ENCODE measurements at places on chromosomes 12 and 14.

- DNase-seq, result no peak
Observed at GRCh38 chr12:71312768-71313403, 126.7 kb upstream of the LGR5 start.

DNA sequence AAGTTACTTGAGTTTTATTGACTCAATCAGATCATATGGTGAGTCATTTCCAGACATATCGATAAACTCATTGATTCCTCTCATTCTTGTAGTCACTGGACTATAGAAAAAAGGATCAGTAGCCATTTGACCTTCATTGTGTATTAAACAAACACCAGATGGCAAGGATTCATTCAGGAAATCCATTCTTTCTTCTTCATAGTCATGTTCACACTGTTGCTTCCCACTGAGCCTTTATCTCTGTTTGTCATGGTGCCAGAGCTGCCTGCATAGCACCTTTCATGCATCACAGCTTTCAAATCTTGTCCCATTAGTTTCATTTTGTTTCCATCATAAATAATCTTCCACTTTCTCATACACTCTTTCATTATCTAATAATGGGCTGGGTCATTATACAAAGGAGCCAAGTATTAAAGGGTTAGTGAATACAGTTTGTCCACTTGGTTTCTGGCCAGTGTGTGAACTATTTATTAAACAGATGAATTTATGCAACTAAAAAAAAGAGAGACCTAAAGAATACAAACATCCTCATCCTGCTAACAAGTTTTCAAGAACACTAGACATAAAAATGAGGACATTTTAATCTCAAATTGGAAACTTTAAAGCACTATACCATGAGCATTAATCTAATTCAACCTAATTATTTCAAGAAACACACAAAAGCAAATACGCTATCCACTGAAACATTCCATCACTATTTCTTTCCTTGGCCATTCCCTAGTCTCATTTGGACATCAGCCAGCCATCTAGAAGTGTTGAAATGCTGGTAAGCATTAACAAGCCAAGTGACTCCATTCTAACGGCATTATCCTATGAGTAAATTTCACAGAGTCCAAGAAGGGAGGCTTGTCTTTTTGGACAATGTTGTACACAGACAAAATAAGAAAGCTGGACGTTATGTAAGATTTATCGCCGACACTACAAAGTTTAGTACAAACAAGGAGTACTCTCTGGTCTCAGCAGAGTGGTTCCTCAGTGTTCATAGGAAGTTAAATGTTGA lies 476.5 kb downstream of the FOXG1 start:
- DNase-seq, result no peak

DNA sequence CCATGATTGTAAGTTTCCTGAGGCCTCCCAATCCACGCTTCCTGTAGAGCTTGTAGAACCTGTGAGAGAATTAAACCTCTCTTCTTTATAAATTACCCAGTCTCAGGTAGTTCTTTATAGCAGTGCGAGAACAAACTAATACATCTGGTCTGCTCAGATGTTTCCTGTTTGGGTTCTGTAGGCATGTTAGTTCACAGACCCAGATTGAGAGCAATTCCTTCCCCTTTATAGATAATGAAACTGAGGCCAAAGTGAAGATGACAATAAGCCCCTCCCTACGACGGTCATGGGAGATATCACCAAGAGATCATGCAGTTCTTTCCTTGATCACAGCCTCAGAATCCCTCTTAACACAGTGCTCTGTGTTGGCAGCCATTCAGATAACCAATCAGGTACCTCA lies 76.5 kb upstream of the CLMN start:
- no peak for DNase-seq

- DNase-seq, result no peak
Observed at GRCh38 chr14:35305633-35306032, 13.5 kb downstream of the PSMA6 start.

GRCh38 chr14:40213701-40214100 lies 781.5 kb upstream of the FBXO33 start:
- DNase-seq, result no peak
